Naive B cell (primary cell): ENCODE measurements at places on chromosomes 6 and 20.

GRCh38 chr6:12656906-12657305 is 59.7 kb upstream of the PHACTR1 start:
- DNase-seq: no peak

- no peak for DNase-seq
Observed at GRCh38 chr6:121285041-121285440, 49.2 kb downstream of the TBC1D32 start.

DNA sequence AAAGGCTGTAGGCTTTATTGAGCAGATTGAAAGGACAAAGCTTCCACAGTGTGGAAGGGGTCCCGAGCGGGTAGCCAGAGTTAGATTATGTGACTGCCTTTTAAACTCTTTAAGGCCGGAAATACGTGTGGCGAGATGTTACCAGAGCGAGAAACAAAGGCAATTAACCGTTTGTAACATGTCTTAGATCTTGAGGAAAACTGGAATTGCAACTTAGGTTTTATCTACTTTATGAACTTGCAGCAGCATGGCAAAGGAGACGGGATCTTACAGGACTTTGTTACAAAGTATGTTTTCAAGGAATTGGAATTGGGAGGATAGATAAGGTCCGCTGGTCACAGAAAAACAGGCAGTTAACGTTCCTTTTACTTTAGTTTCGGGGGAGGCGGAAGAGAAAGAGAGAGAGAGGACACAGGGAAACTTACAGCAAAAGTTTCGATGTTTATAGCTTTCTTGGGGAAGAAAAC is 594.7 kb upstream of the ADGRB3 start:
- no peak for DNase-seq

- DNase-seq: peak; percentile 85
Observed at GRCh38 chr6:150631283-150631983, 31.7 kb downstream of the PLEKHG1 start.

- no peak for DNase-seq
Observed at GRCh38 chr20:12659942-12660341, 348.8 kb upstream of the SPTLC3 start.

- DNase-seq: no peak
Observed at GRCh38 chr6:128914051-128914450, 31.1 kb downstream of the LAMA2 start.

- DNase-seq: no peak
Observed at GRCh38 chr6:152969688-152970418, 13.0 kb downstream of the FBXO5 start.

DNA sequence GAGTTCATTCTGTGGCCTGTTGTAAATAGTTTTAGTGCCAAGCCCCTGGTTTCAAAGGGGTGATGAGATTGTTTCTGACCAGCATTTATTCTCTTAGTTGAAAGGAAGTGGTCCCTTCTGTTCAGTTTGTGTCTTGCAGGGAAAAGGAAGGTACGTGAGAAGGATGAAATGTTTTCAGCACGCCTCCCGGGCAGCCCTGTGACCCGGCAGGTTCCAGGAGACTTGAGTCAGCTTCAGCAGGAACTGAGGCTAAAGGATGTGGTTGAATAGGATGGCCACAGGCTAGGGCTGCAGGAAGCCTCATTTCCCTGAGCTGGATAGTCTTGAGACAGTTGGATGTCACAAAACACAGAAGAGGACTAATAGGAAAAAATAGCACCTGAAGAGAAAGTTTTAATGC is 132.4 kb upstream of the SYNDIG1 start:
- DNase-seq: no peak

DNA sequence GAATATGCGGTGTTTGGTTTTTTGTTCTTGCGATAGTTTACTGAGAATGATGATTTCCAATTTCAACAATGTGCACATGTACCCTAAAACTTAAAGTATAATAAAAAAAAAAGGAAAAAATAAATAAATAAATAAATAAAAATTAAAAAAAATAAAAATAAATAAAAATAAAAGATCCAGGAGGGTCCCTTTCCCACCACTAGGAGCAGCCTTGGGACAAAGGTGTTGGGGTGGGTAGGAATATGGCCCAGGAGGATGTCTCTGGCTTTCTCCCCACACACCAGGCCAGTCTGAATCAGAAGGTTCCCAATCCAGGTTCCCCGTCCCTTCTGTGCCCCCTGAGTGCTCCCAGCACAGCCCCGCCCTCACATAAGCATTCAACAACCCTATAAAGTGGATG is 9.5 kb downstream of the LRFN2 start:
- no peak for DNase-seq

DNA sequence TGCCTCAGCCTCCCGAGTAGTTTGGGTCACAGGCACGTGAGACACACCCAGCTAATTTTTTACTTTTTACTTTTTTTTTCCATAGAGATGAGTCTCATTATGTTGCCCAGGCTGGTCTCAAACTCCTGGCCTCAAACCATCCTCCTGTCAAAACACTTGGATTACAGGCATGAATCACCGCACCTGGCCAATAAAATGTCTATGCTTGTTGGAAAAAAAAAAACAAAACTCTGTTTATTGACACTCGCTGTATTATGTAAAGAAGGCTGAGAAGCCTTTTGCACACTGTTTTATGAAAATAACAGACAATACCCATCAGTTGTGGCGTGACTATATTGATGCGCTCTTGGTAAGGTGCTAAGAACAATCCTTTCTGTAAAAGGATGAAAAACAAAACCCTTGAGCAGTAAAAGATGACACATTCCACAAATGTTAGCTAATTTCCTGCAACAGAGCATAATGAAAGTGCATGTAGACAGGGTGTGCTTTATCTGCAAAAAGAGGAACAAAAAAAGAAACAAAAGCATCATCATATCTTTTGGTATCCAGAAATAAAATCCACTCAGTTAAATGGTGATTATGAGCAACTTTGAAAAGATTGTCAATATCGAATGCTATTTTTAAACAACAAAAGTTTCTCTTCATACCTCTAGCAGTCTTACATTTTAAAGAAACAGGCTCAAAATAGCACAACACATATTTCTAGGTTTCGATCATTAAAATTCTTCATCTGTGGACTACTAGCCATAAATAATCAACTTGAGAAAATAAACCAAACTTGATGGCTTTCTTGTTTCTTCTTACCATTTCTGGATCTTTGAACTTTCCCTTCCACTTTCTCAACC is 108.3 kb upstream of the PHACTR1 start:
- DNase-seq: no peak

DNA sequence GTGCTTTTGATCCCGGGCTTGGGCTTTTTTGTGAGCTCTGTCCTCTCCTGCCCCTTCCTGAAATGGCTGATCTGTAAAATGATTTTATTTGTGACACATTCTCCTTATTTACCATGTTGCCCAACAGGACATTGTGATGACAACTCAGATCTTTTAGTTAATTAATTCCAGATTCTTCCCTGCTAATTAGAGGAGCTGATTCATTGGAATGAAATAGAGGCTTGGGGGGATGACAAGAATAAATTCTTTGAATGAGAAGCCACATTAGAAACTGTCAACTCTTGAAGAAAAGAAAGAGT is 26.1 kb upstream of the GABRR1 start:
- DNase-seq: no peak

DNA sequence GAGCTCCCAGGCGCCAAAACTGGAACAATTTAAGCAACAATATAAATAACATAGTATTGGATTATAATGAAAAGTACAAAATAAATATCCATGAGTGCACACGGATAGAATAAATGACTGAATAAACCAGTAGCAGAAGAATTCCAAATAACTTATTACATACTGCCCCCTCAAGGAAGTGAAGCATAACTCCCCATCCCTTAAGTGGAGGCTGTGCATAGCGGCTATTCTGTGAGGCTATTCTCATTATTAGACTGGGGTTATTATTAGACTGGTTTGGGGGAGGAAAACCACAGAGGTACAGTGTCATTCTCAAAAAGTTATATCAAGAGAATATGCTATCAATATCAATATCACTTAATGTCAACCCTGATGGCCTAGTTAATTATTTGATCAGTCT is 94.4 kb upstream of the SIRPA start:
- DNase-seq: no peak

DNA sequence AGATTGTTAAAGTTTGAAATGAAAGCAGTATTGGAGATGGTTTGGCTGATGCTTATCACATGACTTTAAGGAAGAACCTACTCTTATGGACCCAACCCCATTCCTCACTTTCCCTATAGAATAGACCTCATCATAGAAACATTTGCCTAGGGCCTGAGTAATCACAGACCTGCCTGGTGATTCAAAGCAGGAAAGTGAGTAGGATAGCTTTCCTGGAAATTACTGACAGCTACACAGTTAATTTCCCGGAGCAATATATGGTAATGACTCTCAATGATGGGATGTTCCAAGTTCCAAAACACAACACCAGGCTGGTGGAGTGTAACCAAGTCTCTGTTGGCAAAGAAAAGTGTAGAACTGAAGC is 233.8 kb downstream of the SIM1 start:
- no peak for DNase-seq

DNA sequence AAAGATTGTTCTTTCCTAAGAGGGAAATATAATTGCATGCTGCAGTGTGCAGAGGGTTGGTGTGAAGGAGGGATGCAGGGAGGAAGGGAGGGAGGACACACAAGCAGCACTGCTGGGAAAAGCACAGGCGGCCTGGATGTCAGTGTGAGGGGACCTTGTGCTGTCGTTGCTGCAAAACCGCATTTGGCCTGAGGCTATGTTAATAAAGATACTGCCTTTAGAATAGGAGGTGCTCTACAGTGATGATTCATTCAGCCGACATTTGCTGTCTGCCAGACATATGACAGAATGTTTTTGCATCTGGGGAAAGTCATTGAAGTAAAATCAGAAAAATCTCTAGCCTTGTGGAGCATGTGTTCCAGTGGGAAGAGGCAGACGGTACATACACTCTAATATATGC is 50.5 kb upstream of the TRIM26 start:
- DNase-seq: no peak
